Inflammatory macrophage treated with lipopolysaccharide for 1 hour (primary cell): ENCODE measurements at places on chromosomes 3 and 15.

- no peak for DNase-seq
These were observed 42.0 kb downstream of the UMPS start for GRCh38 chr3:124772081-124772831.

DNA sequence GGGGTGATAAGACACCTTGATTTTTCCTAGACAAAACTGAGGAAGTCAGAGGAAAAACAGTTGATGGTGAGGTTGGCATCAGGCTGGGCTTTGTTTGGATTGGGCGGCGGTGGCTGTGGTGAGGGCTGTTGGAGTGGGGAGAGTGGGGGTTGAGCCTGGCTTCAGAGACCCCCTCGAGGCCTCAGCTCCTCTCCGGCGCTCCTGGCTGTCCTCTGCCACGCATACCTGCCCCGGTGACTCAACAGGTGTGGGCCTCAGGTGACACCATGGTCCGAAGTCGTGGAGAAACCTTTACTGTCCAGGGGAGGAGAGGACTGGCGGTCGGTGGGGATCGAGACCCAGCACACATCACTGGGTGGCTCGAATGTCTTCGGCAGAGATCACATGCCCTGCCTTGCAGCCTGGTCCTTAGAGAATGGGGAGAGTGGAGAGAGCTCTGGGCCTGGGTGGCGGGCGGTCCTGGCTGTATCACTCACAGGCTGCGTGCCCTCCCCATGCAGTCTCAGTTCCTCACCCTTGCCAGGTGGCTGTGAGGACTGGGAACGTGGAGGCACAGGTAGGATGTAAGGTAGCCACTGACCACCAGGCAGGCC lies 2.6 kb downstream of the APBA2 start:
- DNase-seq: no peak

GRCh38 chr3:55191911-55192775 lies 264.3 kb upstream of the LRTM1 start:
- no peak for DNase-seq

GRCh38 chr3:53956586-53956985 lies 64.9 kb upstream of the SELENOK start:
- no peak for DNase-seq

DNA sequence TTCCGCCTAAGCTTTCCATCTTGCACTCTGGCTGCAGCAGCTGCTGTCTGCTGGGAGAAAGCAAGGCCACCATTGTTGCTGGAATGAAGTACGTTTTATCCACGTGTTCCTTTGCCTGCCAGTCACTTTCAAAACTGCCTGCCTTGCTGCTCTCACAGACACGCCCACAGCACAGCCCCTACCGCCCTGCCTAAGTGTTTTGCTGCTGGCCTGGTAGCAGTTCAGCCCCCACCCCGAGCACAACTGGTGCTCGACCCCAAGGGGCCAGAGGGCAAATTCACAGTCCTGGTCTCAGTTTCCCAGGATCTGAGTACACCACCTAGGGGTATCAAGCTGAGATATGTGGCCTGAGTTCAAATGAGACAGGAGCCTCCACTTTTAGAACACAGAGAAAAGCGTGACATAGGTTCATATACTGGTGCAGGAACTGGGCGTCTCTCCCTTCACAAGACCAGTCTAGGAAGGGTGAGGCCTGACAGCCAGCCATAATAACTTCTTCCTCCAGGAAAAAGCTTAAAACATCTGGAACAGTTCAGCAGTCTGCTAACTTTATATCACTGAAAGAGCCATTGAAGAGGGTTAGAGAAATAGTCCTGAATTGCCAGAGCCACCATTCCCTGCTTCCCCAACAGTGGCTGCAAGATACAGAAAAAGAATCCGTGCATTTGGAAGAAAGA lies 1012.3 kb downstream of the ZPLD1 start:
- DNase-seq: no peak

- DNase-seq: peak; percentile 41
These were observed 857.3 kb downstream of the TUSC7 start for GRCh38 chr3:117566926-117567325.

- DNase-seq: peak; percentile 98
These were observed 16.7 kb upstream of the CMTM7 start for GRCh38 chr3:32374788-32375595.

GRCh38 chr15:63999177-63999576 lies 47.1 kb downstream of the DAPK2 start:
- DNase-seq: no peak

DNA sequence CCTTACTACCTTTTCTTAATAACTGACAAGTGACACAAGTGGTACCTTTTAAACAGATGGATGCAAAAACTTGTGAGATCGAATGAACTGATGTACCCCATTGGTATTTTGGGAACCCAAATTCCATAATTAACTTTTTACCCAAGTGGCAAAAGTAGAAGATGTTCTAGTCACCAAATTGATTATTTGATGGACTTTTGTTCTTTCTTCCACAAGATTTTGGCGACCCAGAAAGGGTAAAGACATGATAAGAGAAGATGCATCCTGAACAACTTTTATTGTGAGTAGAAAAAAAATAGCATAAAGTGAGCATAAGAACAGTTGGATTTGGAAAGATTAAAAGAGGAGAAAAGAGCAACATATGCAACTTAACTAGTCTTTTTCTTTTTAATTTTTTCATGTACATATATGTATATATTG lies 159.5 kb downstream of the TIGIT start:
- no peak for DNase-seq

DNA sequence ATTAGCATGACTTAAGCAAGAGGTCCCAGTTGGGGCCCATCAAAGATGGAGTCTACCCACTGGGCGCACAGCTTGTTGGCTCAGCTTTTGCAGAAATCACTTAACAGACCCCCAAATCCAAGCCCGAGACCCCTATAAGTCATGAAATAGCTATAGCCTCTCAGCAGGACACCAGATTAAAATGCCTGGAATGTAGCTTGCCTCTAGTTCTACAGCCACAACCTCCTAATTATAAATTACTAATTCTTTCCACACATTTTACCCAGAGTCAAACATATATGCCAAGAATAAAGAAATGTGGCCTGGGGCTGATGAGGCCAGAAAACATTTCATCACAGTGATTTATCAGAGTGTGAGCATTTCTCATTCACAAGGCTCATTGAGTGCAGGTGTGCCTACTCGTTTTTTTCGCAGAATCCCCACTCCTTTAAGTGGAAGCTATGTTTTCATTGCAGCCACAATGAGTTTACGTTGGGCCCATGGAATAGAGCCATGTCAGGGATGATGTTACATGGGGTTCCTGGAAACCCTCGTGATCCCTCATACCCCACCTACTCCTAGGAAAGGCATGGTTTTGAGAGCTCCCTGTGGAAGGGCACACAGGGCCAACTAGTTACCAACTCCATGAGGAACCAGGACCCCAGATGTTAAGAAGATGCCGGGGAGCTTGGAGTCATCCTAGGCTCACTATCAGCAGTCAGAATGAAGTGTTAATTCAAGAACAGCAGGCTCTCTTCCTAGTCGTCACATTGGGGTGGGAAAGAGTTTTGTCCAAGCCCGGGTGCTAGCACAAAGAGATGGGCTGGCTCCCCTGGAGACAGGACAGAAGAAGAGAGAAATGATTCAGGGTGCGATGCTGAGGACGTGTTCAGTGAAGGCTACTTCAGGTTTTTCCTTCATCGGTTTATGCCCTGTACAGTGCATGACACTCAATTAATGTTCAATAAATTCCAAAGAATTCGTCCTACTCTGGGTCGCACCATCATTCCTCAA lies 90.2 kb upstream of the ABHD17C start:
- DNase-seq: no peak

GRCh38 chr3:100075851-100076730 lies 38.2 kb downstream of the FILIP1L start:
- no peak for DNase-seq

DNA sequence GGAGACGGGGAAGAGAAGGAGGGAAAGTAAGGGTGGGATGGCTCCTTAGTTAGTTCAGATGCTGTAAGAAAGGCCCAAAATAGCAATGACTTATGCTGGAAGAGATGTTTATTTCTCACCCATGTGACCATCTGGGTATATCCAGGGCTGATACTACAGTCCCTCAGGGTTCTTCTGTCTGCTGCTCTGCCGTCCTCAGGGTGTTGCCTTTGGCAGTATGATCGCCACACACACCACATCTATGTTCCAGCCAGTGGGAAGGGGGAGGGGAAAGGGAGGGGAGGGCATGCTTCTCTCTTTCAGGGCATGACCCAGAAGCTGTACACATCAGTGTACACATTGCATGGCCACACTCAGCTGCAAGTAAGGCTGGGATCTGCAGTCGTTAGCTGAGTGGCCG lies 10.2 kb downstream of the CD276 start:
- no peak for DNase-seq

DNA sequence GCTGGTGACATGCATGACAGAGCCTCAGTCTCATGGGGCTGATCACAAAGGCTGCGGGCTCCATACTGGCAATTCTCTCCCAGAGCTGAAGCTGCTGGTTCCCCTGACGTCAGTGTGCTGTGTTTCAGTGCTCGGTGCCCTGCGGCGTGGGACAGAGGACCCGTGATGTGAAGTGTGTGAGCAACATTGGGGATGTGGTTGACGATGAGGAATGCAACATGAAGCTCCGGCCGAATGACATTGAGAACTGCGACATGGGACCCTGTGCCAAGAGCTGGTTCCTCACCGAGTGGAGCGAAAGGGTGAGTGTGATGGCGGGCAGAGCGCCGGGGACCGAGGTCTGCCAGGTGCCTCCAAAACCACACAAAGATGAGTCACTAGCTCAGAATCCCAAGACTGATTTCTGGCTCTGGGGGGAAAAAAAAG lies 62.0 kb upstream of the NR2E3 start:
- DNase-seq: no peak

GRCh38 chr3:196378146-196378841 lies 40.1 kb upstream of the TM4SF19 start:
- DNase-seq: peak; percentile 56

- no peak for DNase-seq
These were observed 230.6 kb upstream of the PEX5L start for GRCh38 chr3:180267202-180267843.

- DNase-seq: no peak
These were observed 35.8 kb downstream of the GOLGA6L10 start for GRCh38 chr15:82313446-82313845.

DNA sequence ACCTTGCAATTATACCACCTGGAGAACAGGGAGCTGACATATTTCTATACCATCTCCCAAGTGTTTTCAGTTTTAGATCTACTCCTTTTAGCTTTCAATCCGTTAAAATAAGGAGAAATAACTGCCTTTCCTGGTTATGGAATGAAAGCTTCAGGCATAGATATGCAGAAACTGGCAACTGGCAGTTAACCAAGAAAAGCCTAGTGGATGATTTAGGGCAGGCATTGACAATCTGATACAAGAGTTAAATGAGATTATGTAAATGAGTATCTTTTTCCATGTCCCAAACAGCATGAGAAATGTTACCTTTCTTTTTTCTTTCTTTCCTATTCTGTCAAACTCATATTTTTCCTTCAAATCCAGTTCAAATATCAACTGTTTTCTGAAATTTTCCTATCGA lies 689.1 kb upstream of the DPPA4 start:
- DNase-seq: no peak

- DNase-seq: no peak
These were observed 262.1 kb downstream of the NAALADL2 start for GRCh38 chr3:175121225-175121624.
